Thymus (tissue), 14 donors: ENCODE measurements at places on chromosomes 2 and 18. TPM values are rescaled to one million over a fixed set of nuclear protein-coding genes. Genes with fewer than 3 reads are reported as not detected.

Gene SIX3
- not detected for total RNA-seq

GRCh38 chr2:1546023-1546591 is 132.8 kb downstream of the TPO start:
- peak; percentile 55 for DNase-seq
- no peak overlapping the region for H3K27ac ChIP-seq
- peaks cover 13% of the 10 kb centered on the region for H3K4me1 ChIP-seq
- no peaks in the 10 kb centered on the region for H3K27me3 ChIP-seq
- no peak overlapping the region for H3K4me3 ChIP-seq

- H3K4me3 ChIP-seq = no peak overlapping the region
- no peak overlapping the region for H3K27ac ChIP-seq
- H3K4me1 ChIP-seq = peaks cover 13% of the 10 kb centered on the region
- no peaks in the 10 kb centered on the region for H3K27me3 ChIP-seq
- DNase-seq = no peak
- H3K36me3 ChIP-seq = no peaks in the 10 kb centered on the region
Measured at GRCh38 chr2:128420131-128420530, 101.5 kb upstream of the HS6ST1 start.

Gene GALM
- 12.0 TPM for total RNA-seq

Gene NAGK
- total RNA-seq = 93.2 TPM

GRCh38 chr18:23266717-23267446 is 131.6 kb downstream of the CABLES1 start:
- no peak for DNase-seq
- H3K4me3 ChIP-seq = no peak overlapping the region
- H3K27ac ChIP-seq = no peak overlapping the region

Gene NCK2
- total RNA-seq = 14.5 TPM

DNA sequence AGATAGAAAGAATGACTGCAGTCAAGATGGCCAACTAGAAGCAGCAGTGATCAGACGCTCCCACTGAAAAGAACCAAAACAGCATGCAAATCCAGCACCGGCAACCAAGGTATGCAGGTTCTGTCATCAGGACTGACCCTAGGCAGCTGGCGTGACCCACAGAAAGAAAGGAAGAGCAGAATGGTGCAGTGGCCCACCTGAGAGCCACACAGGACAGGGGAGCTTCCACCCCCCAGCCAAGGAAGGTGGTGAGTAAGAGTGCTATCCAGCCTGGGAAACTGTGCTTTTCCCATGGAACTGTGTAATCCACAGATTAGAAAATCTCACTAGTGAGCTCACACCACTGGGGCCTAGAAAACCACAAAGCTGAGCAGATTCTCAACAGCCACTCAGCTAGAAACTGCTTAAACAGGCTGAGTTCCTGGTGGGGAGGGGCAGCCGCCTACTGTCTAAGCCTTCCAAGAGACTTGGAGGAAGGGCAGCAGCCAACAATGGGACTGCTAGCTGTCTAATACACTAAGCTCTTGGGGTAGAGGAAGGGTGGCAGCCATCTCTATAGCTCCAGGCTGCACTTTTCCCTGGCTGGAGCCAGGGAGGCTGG is 127.9 kb downstream of the EVA1A start:
- no peak overlapping the region for H3K27ac ChIP-seq
- DNase-seq = peak; percentile 24
- no peaks in the 10 kb centered on the region for H3K36me3 ChIP-seq
- H3K4me1 ChIP-seq = no peaks in the 10 kb centered on the region

GRCh38 chr18:11992096-11992790 is 10.9 kb downstream of the IMPA2 start:
- H3K4me3 ChIP-seq = no peak overlapping the region
- no peaks in the 10 kb centered on the region for H3K27me3 ChIP-seq
- DNase-seq = no peak
- no peak overlapping the region for H3K27ac ChIP-seq
- no peaks in the 10 kb centered on the region for H3K36me3 ChIP-seq
- no peaks in the 10 kb centered on the region for H3K4me1 ChIP-seq

Gene MARCHF4
- under 0.01 TPM for total RNA-seq

DNA sequence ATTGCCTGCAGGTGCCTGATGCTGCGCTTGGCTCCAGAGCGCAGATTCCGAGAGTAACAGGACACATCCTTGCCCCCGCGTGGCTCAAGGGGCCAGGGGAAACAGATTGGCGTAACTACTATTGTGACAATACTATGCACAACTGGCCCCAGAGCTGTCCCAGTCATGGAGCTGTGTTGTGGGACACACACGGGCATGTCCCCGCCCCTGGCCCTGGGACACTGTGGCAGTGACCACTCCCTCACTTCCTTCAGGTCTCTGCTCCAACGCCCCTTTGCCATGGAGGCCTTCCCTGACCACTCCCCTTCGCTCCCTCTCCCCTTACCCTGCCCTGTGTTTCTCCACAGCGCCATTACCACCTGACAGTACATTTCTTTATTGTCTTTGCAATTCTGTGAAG is 132.1 kb downstream of the SMAD2 start:
- H3K27me3 ChIP-seq = no peaks in the 10 kb centered on the region
- H3K4me1 ChIP-seq = no peaks in the 10 kb centered on the region
- H3K27ac ChIP-seq = no peak overlapping the region
- no peak for DNase-seq
- H3K36me3 ChIP-seq = no peaks in the 10 kb centered on the region
- no peak overlapping the region for H3K4me3 ChIP-seq

DNA sequence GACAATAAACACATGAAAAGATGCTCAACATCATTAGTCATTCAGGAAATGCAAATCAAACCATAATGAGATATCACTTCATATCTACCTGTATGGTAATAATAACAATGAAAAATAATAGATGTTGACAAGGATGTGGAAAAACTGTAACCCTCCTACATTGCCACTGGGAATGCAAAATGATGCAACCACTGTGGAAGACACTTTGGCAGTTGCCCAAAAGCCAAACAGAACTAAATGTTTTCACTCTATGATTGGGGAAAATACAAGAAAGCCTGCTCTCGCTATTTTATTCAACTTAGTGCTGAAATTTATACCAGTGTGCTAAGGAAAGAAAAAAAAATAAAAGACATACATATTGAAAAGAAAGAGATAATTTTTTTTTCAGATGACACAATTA is 934.5 kb downstream of the CNTNAP5 start:
- no peak for DNase-seq
- H3K27ac ChIP-seq = no peak overlapping the region
- no peaks in the 10 kb centered on the region for H3K36me3 ChIP-seq
- no peak overlapping the region for H3K4me3 ChIP-seq

DNA sequence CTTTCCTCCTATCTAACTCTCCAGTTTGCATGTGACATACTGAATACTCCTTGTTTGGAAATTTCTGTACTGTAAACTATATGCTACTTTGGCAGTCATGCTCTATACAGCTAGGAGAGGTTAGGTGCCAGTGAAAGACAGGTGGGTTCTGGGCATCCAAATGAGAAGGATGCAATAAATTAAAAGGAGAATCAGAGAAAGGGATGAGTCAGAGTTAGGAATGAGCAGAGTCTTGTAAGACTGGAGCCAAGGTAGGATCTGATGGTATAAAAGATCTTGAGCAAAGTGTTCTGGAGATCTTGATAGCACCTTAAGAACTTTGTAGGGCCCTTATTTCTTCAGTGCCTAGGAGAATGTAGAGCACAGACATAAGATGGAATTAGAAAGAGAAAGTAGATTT is 58.7 kb upstream of the STAM2 start:
- H3K4me1 ChIP-seq = no peaks in the 10 kb centered on the region
- DNase-seq = no peak
- H3K27ac ChIP-seq = no peak overlapping the region
- H3K27me3 ChIP-seq = no peaks in the 10 kb centered on the region
- H3K36me3 ChIP-seq = no peaks in the 10 kb centered on the region
- H3K4me3 ChIP-seq = no peak overlapping the region

GRCh38 chr2:142865924-142866323 is 11.5 kb upstream of the KYNU start:
- no peak overlapping the region for H3K4me3 ChIP-seq
- no peak for DNase-seq
- H3K36me3 ChIP-seq = no peaks in the 10 kb centered on the region
- no peaks in the 10 kb centered on the region for H3K4me1 ChIP-seq
- H3K27ac ChIP-seq = no peak overlapping the region
